ENCODE measurements at places on chromosomes 7 and 10.

GRCh38 chr7:73966941-73967831 lies 60.8 kb upstream of the ELN start:
- no peak for DNase-seq

GRCh38 chr7:3559278-3559677 lies 258.2 kb downstream of the SDK1 start:
- no peak for DNase-seq

DNA sequence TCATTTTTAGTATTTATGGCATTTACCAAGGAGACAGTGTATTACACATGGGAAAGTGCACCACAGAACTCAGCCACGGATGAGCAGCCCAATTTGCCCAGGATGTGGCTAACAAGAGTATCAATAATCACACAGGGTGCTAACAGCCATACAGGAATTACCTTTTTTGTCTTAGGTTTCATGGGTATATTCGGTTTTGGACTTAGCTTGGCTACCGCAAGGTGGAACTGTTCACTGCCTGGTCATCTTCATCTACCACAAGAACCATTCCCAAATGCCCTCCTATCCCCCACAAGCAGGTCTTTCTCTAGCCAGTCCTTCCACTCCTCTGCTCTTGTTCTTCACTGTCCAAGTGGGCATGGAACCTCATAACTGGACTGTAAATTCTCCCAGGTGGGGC lies 6.0 kb downstream of the PDLIM1 start:
- DNase-seq, result no peak

GRCh38 chr7:96167424-96167823 lies 154.5 kb downstream of the SLC25A13 start:
- DNase-seq, result no peak

DNA sequence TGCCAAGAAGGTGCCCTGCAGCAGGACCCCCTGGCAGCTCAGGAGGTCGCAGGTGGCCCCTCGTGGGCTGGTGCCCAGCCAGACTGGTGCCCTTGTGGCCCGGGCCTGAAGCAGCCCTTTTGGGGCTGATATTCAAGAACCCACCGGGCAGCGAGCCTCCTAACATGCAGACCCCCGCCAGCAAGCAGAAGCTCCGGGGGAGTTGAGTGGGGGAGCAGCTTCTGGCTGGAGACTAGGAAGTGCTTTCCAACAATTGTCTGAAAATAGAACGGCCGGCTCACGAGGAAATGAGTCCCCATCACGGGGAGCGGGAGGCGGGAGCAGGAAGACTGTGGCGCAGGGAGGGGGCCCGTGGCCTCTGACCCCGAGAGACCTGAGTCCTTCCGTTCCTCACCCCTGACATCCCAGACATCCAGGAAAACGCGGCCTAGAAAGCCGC lies 9.5 kb upstream of the INTS1 start:
- no peak for DNase-seq

- DNase-seq, result no peak
These were observed 28.8 kb downstream of the MIOS start for GRCh38 chr7:7595451-7595850.

- DNase-seq, result no peak
These were observed 127.8 kb downstream of the PTPN20 start for GRCh38 chr10:47038881-47039561.

DNA sequence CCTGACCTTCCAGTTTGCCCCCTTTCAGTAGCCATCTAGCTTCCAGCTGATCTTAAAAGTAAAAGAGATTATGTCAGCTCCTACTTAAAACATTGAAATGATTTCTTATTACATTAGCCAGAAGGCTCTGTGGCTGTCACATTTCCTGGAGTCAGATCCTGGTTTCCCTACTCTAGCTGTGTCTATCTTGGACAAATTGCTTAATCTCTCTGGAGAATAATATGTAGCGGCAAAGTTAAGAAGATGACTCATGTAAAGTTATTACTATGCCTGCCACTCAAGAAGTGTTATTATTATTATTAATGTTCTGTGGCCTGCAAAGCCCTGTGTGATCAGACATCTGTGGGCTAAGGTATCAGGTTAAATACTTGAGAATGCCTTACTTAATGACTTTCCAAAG lies 107.2 kb downstream of the RUNDC3B start:
- DNase-seq, result no peak

DNA sequence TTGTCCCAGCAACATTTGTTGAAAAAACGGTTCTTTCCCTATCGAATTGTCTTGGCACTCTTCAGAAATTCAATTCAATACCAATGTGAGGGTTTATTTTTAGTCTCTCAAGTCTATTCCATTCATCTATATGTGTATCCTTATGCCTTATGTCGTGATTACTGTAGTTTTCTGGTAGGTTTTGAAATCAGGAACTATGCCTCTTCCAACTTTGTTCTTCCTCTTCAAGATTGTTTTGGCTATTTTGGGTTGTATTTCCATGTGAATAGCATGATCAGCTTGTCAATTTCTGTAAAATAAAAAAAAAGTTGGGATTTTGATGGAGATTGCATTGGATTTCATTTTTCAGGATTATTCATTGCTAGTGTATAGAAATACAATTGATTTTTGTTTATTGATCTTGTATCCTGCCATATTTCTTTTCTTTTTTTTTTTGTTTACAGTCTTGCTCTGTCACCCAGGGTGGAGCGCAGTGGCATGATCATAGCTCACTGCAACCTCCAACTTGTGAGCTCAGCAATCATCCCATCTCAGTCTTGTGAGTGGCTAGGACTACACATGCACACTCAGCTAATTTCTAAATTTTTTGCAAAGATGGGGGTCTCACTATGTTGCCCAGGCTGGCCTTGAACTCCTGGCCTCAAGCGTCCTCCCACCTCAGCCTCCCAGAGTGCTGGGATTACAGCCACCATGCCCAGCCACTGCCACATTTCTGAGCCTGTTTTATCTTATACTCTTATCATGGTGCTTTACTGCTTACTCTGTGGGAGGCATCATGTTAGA lies 46.2 kb upstream of the MKLN1 start:
- no peak for DNase-seq

DNA sequence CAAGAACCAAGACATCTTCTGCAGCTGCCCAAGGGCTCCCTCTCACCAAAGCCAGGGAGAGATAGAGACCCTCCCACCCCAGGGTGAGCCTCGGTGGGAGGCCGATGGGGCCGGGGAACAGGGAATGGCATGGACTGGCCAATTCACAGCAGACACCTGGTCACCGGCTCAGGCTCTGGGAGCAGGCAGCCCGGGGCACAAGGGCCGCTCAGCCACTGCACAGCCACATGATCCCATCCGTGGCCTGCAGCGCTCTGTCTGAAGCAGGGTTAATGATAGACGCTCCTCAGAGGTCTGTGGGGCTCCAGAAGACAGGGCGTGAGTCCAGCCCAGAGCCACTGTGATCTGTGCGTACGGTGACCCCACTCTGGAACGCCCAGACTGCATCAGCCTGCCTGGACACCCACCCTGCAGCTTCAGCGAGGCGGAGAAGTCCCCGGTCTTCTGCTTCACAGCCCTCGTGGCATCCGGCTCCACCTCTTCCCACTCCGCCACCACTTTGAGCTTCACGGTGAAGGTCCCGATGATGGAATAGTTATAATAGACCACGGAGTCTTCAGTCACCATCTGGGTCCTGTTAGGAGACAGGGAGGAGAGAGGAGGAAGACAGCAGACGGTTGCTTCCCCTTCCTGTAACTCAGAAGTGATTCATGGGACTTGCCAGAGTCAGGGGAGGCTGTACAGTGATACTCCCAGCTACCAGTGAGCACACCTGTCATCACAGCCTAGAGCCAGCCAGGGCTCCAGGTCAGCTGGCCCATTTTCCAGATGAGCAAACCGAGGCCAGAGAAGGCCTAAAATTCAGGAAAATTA lies 14.0 kb downstream of the TMEM130 start:
- no peak for DNase-seq

GRCh38 chr10:101140950-101141615 lies 10.0 kb downstream of the TLX1 start:
- DNase-seq, result no peak

DNA sequence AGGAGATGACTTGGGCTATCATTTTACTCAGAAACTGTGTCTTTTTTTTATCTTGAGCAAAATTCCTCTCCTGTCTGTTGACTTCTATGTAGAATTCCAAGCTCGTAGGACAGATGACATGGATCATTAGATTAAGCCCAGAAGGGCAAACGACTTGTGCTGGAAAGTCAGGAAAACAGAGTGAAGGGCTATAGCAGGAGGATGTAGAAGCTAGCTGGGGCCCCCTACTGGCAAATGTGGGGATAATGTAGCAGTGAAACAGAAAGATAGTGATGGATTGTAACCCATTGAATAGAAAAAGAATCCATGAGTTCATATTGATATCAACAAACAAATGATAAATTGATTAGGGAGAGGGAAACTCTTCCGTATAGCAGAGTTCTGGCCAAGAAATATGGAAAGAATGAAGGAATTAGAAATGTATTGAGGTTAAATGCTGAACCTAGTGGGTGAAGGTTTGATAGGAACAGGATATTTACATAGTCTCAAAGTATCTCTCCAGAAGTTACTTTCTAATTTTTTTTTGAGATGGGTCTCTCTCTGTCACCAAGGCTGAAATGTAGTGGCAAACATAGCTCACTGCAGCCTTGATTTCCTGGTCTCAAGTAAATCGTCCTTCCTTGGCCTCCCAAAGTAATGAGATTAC lies 103.6 kb downstream of the LYZL1 start:
- DNase-seq, result peak; percentile 47

DNA sequence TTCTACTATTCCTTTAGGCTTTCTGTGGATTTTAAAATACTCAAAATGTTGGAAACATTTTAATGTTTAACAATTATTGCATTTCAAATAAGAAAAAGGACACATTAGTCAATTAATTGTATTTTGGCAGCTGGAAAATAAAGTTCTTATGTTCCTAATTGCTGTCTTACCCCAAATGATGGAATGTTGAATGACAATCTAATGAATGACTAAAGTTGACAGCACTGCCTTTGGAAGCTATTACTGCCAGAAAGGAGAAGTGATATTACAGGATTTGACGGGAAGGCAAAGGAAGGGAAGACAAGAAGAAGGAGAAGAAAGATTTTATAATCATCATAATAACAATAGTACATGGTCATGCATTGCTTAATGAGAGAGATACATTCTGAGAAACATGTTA lies 23.4 kb upstream of the TMEM229A start:
- no peak for DNase-seq

DNA sequence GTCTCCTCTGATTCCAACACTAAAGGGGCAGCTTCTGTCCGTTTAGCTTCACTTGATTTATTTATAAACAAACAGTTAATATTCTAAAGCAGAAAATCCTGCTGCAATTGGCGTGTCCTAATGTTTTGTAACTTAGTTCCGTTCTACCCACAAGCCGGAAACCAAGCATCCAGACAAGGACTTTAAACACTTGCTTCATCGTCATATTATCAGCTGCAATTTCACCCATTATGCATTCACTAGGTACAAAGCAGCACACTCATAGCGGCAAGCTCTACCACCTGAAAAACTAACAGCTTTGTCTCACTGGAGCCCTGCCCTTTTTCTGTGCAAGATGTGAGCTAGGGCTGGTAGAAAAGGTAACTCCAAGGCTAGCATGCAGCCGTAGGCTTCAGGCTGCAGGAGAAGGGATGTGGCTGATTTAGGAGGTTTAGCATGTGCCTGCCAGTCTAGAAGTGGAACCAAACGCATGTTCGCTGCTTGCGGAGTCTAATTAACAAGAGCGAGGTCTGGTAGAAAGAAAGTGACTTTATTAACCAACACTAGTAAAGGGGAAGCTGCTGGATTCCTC lies 43.7 kb upstream of the BPGM start:
- DNase-seq, result no peak

DNA sequence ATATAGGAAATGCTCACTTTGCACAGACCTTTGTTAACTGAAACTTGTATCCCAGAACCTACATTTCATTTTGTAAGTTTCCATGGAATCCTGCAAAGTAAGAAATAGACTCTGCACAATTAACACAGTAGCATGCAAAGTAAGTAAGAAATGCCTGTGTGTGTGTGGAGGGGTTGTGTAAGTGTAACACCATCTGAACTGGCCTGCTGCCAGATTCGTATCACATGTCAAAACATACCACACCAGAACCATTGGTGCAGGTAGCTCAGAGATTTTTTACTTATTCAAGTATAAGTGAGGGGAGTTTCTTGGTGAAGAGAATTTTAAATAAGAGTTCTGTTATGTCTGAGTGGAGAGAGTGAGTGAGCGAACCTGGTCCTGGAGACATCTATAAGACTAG lies 17.9 kb upstream of the DDX21 start:
- DNase-seq, result no peak

- DNase-seq, result no peak
These were observed 24.4 kb upstream of the CTAGE4 start for GRCh38 chr7:144158861-144159260.

- no peak for DNase-seq
These were observed 54.6 kb downstream of the ATE1 start for GRCh38 chr10:121873236-121873635.

DNA sequence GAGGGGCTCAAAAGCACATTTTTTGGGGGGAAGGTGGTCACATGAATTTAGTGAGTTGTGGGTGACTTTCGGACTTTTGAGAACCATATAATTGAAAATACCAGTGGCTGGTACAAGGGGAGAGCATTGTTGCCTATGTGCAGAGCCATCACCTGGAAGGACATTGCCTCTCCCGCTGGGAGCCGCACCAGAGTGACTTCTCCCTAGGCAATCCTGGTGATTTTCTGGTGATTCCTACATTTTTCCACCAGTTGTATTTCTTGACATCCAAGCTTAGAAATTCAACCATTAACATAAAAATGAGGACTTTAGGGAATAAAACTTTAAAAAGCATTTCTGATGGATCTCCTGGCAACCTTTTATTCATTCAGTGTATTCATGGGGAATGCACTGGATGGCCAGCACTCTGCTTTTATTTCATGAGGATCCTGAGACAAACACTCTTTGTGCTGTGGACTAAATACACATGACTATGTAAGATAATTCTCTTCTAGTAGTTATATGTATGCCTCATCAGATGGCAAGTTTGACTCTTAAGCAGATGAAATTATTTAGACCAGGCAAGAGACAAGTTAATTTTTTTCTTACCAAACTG lies 41.8 kb upstream of the MKI67 start:
- no peak for DNase-seq

GRCh38 chr10:89469517-89469916 lies 55.1 kb downstream of the IFIT5 start:
- DNase-seq, result no peak

- DNase-seq, result no peak
These were observed 54.6 kb upstream of the MKI67 start for GRCh38 chr10:128180843-128181242.

- no peak for DNase-seq
These were observed 32.0 kb upstream of the MKI67 start for GRCh38 chr10:128158021-128158795.

DNA sequence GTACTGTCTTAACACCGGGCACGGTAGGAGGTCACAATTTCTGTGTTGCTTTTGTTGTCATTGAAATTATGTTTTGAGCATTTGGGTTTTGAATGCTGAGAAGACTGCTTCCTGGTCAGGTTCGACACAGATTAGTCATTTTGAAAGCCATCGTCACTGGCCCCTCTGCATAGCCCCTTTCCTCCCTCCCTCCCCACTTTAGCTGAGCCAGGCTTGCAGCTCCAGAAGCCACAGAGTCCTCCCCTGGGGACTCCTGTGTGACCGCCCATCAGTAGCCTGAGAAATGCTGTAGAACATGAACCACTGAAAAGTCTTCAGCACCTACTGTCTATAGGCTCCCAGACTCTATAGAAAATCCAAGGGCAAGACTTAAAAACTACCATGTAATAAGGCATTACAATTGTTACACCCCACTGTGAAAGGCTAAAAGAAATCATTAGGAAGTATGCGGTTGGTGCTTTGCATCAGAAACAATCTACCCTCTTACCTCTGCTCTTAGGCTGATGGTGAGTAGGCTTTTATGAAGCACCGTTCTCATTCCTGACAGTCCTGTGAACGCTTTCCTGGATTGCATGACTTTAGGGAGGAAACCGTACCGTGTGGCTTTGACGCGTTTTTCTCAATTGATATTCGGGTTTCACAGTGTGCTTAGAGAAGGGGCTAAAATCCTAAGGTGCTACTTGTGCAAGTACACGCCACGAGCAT lies 24.8 kb downstream of the JCAD start:
- no peak for DNase-seq

All from stimulated activated CD4-positive, alpha-beta T cell treated with anti-CD3 and anti-CD28 coated beads, Interleukin-2, amount 100 ng/mL, for 24 hours (primary cell).